ENCODE measurements at places on chromosomes 1 and 21.
A peak's percentile ranks its signal among the peaks of the same experiment; 100 is the strongest.

GRCh38 chr1:54558434-54559030, 10.5 kb downstream of the ACOT11 start:
- H3K36me3 ChIP-seq, result no peaks in the 10 kb centered on the region
- H3K4me3 ChIP-seq, result no peak overlapping the region
- H3K4me1 ChIP-seq, result no peaks in the 10 kb centered on the region
- no peak overlapping the region for H3K27ac ChIP-seq
- no peaks in the 10 kb centered on the region for H3K27me3 ChIP-seq
- DNase-seq, result no peak

GRCh38 chr1:26938004-26938658, 16.6 kb downstream of the NUDC start:
- no peaks in the 10 kb centered on the region for H3K4me1 ChIP-seq
- no peak overlapping the region for H3K4me3 ChIP-seq
- H3K36me3 ChIP-seq, result peaks cover 28% of the 10 kb centered on the region
- no peak overlapping the region for H3K27ac ChIP-seq
- H3K27me3 ChIP-seq, result no peaks in the 10 kb centered on the region
- no peak for DNase-seq

- no peak overlapping the region for H3K27ac ChIP-seq
- peaks cover 25% of the 10 kb centered on the region for H3K4me1 ChIP-seq
- no peaks in the 10 kb centered on the region for H3K36me3 ChIP-seq
Observed at GRCh38 chr1:21955058-21955457, 17.9 kb upstream of the HSPG2 start.

- H3K4me1 ChIP-seq, result no peaks in the 10 kb centered on the region
- H3K4me3 ChIP-seq, result no peak overlapping the region
- H3K36me3 ChIP-seq, result no peaks in the 10 kb centered on the region
- no peak for DNase-seq
- H3K27ac ChIP-seq, result no peak overlapping the region
Observed at GRCh38 chr1:4056422-4056821, 156.3 kb upstream of the C1orf174 start.

DNA sequence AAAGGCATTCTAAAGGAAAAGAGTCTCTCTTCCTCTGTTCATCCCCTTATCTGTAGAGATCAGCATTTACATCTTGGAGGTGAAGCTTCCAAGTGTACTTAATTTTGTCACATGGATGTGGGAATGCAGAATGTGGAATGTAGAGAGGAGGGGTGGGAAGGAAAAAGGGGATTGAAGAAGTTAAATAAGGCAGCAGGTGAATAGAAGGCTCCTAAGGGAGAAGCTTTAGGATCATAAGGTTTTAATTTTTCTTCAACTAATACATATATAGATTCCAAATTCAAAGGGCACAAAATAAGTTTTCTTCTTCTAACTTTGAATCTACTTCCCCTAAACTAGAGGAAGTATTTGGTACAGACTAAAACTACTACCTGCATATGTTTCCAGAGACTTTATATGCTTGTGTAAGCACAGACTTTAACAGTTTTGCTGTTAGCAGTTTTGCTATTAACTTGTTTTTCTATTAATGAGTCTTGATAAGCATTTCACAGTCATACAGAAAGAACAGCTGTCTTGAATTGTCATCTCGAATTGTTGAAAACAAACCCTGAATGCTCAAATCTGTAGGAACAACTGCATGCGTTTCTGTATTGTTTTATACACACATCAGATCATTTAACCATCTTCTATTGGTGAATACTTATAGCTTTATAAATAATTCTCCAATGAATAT, 12.7 kb downstream of the TENT5C start:
- H3K4me3 ChIP-seq, result no peak overlapping the region
- no peaks in the 10 kb centered on the region for H3K27me3 ChIP-seq
- H3K36me3 ChIP-seq, result peaks cover 2% of the 10 kb centered on the region
- DNase-seq, result no peak

DNA sequence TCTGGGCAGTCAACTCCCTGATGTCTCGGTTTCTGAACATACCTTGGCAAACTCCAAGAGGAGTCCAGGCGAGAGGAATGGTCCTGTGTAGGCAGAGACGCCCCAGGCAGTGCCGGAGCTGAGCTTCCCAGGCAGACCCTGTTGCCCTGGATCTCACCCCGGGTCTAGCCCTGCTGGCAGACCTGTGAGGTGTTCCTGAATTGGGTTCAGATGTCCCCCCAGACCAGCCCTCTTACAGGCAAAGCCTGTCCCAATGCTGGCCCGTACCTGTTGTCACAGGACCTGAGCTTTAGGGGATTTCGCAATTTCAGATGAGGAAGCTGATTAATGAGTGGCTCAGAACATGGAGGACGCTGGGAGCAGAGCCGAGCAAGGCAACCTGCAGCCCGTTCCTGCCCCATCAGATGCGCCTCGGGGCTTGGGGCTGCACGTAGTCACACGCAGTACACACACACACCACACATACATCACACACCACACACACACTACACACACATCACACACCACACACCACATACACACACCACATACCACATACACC, 38.5 kb upstream of the PDE9A start:
- no peaks in the 10 kb centered on the region for H3K27me3 ChIP-seq
- peak; percentile 79 for DNase-seq
- peak overlapping the region; percentile 57 for H3K4me3 ChIP-seq

GRCh38 chr1:85351202-85351828, 74.9 kb upstream of the BCL10 start:
- no peaks in the 10 kb centered on the region for H3K4me1 ChIP-seq
- H3K4me3 ChIP-seq, result no peak overlapping the region
- H3K27me3 ChIP-seq, result no peaks in the 10 kb centered on the region
- no peak for DNase-seq

DNA sequence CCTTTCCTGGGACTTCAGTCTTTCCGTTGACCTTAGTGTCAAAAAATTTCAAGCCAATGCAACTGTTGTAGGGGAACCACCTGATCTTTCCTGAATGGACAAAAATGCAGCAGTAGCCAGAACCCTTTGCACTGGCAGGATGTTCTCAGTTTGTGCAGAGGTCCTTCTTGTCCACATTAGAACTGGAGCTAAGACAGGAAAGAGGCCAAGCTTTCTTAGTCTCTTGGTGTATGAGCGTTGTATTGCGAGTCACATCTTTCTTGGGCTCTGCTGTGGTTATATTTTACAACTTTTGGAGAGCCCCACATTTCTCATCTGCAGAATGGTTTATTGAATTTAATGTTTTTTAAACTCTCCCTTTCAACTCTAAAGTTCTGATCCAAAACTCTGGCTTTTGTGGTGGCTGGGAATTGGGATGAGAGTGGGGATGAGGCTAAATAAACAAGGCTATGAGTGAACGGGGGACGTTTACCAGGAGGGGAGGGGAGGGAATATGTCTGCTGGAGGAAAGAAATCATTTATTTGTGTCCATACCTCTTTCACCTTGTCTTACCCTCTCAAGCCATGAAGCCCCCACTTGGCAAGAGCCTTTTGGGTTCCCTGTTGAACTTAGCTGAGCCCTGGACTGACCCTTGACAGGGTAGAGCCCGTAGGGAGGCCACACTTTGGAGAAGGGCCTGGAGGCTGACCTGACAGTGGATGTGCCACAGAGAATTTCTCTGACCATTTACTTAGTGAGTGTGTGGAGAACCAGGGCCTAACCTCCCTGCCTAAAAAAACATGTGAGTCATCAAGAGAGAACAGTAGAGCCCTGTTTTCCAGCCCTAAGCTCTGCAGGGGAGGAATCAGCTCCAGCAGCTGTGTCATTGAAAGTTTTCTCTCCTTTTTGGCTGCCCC, 586 bp downstream of the CHI3L2 start:
- H3K27ac ChIP-seq, result peak overlapping the region; percentile 48
- no peaks in the 10 kb centered on the region for H3K36me3 ChIP-seq
- no peaks in the 10 kb centered on the region for H3K27me3 ChIP-seq
- DNase-seq, result no peak

DNA sequence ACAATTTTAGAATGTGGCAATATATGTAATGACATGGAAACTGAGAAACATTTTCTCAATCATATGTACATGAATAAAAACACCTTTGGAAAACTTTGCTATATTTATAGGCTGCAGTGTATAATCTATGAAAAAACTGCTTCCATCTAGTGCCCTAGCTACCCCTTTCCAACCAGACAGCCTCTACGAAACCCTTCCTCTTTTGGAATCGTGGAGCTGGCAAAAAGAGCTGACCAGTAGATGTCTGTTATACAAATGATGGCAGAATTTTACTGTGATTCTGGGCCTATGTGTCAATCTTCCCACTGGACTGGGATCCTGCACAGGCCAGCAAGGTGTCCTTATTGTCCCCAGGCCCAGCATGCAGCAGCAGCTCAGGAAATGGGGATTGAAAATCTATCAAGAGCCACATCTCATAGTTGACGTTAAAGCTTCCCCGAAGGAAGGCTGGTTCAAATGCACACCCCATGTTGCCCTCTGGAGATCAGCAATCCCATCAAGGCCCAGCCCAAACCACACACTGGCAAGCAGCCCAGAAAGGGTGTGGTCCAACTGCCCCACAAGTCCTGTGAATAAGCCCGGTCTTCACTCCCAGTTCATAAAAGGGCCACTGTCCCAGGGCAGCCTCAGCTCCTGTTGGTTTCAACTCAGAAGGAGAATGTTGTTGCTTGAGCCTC, 8.8 kb upstream of the FAM20B start:
- H3K4me1 ChIP-seq, result peaks cover 2% of the 10 kb centered on the region
- no peaks in the 10 kb centered on the region for H3K36me3 ChIP-seq
- H3K27me3 ChIP-seq, result no peaks in the 10 kb centered on the region
- no peak overlapping the region for H3K4me3 ChIP-seq
- H3K27ac ChIP-seq, result no peak overlapping the region

- no peak for DNase-seq
- H3K36me3 ChIP-seq, result no peaks in the 10 kb centered on the region
- no peaks in the 10 kb centered on the region for H3K27me3 ChIP-seq
- H3K4me1 ChIP-seq, result no peaks in the 10 kb centered on the region
- no peak overlapping the region for H3K4me3 ChIP-seq
- H3K27ac ChIP-seq, result no peak overlapping the region
Observed at GRCh38 chr1:175536369-175536768, 207.0 kb downstream of the TNR start.

DNA sequence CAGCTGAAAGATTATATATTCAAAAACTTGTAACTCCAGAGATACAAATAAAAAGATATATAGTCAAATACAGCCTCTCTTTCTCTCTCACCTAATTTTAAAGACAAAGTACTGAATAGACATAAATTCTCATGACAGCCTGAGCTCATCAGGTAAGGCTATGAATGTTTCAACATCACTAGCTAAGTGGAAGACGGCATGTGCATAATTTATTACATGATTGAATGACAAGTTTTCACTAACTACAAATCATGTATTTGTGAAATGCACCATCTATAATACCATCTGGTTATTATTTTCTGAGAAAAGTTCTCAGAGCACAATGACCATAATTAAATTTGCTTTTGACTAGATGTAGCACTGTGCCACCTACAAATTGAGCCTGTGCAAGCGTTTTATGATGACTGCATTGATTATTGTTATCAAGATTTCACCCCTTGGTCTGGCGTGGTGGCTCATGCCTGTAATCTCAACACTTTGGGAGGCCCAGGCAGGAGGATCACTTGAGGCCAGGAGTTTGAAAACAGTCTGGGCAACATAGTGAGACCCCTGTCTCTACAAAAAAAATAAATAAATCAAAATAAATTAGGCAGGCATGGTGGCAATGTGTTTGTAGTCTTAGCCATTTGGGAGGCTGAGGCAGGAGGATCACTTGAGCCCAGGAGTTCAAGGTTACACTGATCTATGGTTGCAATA, 128.2 kb downstream of the APP start:
- H3K27ac ChIP-seq, result no peak overlapping the region
- H3K4me1 ChIP-seq, result no peaks in the 10 kb centered on the region
- DNase-seq, result no peak
- no peaks in the 10 kb centered on the region for H3K27me3 ChIP-seq
- H3K36me3 ChIP-seq, result peaks cover 4% of the 10 kb centered on the region

- H3K4me3 ChIP-seq, result no peak overlapping the region
- H3K27me3 ChIP-seq, result no peaks in the 10 kb centered on the region
- H3K27ac ChIP-seq, result no peak overlapping the region
- no peaks in the 10 kb centered on the region for H3K4me1 ChIP-seq
Observed at GRCh38 chr1:2602311-2602835, 15.8 kb downstream of the PRXL2B start.

GRCh38 chr1:153535242-153536011, at the start of gene S100A6:
Gene S100A6 (minus strand): TSS chr1:153535991. CDS start chr1:153535339, 652 bp downstream.
- H3K4me3 ChIP-seq, result peak within 1 kb of the TSS; percentile 32
- no peak within 1 kb of the TSS for H3K27ac ChIP-seq
- no peaks in the 10 kb centered on the region for H3K36me3 ChIP-seq

DNA sequence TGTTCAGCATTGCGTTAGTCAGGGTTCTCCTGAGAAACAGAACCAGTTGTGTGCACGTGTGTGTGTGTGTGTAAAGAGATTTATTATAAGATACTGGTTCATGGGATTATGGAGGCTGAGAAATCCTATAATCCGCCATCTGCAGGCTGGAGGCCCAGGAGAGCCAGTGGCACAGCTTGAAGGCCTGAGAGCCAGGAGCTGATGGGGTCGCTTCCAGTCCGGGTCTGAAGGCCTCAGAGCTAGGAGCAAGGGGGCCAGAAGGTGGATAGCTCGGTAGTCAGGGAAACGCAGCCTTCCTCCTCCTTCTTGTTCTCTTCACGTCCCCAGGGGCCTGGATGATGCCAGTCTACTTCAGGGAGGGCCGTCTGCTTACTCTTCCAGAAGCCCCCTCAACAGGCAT, 37.7 kb downstream of the FAAP20 start:
- H3K27me3 ChIP-seq, result no peaks in the 10 kb centered on the region
- DNase-seq, result no peak
- no peak overlapping the region for H3K4me3 ChIP-seq
- H3K27ac ChIP-seq, result no peak overlapping the region

DNA sequence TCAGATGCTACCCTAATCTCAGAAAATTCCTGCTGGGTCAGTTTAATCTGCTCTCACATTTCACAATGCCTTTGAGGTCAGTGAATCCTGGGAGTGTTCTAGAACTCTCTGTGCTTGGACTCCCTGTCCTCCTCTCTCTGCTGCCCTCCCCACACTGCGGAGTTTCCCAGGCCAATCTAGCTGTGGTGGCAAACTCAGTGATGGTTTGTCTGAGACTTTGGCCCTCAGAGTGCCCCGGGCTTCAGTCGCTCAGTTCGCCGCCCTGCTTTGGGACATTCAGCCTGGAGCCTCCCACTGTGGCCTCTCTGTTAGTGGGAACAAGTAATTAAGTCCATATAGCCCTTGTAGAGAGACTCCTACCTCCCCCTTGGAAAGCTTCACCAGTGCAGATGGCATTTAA, 7.1 kb downstream of the C1orf226 start:
- no peaks in the 10 kb centered on the region for H3K27me3 ChIP-seq
- no peaks in the 10 kb centered on the region for H3K4me1 ChIP-seq
- H3K4me3 ChIP-seq, result no peak overlapping the region
- peak; percentile 50 for DNase-seq
- H3K36me3 ChIP-seq, result no peaks in the 10 kb centered on the region

- peaks cover 10% of the 10 kb centered on the region for H3K4me1 ChIP-seq
- H3K27ac ChIP-seq, result no peak overlapping the region
- no peaks in the 10 kb centered on the region for H3K27me3 ChIP-seq
- no peak for DNase-seq
- H3K36me3 ChIP-seq, result no peaks in the 10 kb centered on the region
Observed at GRCh38 chr1:25658791-25659431, 42.3 kb downstream of the MAN1C1 start.

GRCh38 chr1:37884145-37884544, 24.8 kb upstream of the MTF1 start:
- peaks cover 36% of the 10 kb centered on the region for H3K36me3 ChIP-seq
- H3K27me3 ChIP-seq, result no peaks in the 10 kb centered on the region
- no peak overlapping the region for H3K27ac ChIP-seq
- DNase-seq, result no peak
